ENCODE measurements at places on chromosomes 7 and 10. TPM values are rescaled to one million over a fixed set of nuclear protein-coding genes. Genes with fewer than 3 reads are reported as not detected.

STEAP1B gene
- total RNA-seq, result 1.5 TPM

- no peak for DNase-seq
Measured at GRCh38 chr10:4280461-4281189, 495.6 kb upstream of the KLF6 start.

DNA sequence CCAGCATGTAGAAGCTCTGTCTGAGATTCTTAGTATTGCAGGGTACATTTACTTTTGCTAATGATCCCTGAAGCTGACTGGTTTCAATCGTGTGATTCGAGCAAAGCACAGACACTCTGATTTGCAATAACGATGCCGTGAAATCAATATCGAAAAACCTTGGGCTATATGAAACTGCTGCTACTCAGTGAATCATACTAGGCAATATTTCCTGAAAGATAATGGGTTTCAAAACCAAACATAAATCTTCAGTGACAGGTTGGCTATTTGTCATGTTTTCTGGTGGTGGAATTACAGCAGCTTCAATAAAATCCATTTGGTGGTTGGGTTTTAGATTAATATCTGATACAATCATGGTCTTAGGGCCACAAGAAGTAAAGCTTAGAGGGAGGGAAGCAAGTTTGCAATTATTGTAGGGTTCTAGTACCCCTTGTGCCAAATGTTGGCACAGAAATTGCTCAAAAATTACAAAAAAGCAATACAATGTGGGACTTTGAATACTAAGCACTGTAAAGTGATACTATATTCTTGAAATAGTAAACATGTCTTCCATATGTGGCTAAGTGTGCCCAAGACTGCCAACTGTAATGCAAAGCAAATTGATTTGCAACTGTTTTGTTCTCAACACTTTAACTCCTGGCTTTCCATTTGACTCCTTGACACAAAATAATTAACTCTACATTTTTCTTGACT, 112.4 kb upstream of the JAZF1 start:
- DNase-seq, result no peak

GRCh38 chr10:52597189-52597863, 175.3 kb downstream of the MBL2 start:
- no peak for DNase-seq

OSBPL3 gene
- 24.9 TPM for total RNA-seq

- DNase-seq, result no peak
Measured at GRCh38 chr7:64046041-64046389, 781 bp downstream of the ZNF727 start.

GRCh38 chr7:80885757-80886156, 33.1 kb downstream of the SEMA3C start:
- no peak for DNase-seq

GRCh38 chr10:32851301-32851700, 106.7 kb downstream of the ITGB1 start:
- no peak for DNase-seq

DNA sequence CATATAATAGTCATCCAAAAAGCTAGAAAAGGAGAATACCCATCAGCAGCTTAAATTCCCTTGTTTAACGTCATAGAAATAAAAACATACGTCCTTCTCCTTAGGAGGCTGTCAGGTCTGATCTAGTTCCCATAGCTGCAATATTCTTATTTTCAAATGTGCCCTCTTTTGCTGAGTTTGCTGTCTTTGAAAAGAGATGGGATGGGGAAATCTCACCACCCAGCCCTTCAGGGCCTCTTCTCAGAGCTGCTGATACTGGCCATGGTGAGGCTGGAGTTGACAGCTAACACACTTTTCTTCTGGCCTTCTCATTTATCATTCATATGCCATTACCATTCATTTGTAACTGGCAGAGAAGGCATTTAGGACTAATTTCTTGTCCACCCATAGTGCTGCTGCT, 5.1 kb upstream of the PCGF5 start:
- no peak for DNase-seq

OGDHL gene
- 0.30 TPM for total RNA-seq

NRG3 gene
- 2.6 TPM for total RNA-seq

CPA5 gene
- not detected for total RNA-seq

- no peak for DNase-seq
Measured at GRCh38 chr10:80126876-80127275, 5.7 kb upstream of the PLAC9 start.

DNA sequence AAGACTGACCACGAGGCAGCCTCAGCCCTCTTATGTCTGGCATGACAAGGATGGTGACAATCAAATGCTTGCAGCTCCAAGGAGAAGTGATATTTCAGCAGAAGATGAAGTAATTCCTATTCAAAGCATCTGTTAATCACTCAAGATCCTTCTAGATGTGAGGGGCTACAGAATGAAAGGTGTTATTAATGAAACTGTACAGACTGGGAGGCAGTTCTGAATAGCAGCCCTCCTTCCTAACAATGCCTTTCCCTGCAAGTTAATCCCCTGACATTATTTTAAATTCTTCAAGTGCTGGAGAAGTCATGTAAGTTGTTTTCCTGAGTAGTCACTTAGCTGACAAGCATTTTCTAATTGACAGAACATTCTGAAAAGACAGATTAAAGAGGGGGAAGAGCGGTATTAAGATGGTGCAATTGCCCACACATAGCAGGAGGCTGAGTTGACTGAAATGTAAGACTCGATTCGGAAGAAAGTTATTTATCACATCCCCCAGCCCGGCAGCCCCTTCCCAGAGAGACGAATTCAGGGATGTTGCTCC, 300.8 kb downstream of the GRID1 start:
- DNase-seq, result no peak

ANKRD61 gene
- not detected for total RNA-seq

PRRT4 gene
- total RNA-seq, result 0.47 TPM

GRCh38 chr7:151351967-151352366, 10.4 kb downstream of the NUB1 start:
- DNase-seq, result no peak

LBX1 gene
- not detected for total RNA-seq

GRCh38 chr7:32094516-32094915, 24.3 kb upstream of the PDE1C start:
- no peak for DNase-seq

GSAP gene
- 80.0 TPM for total RNA-seq

- no peak for DNase-seq
Measured at GRCh38 chr10:59898125-59898835, 8.1 kb downstream of the CCDC6 start.

GRCh38 chr10:4043897-4044665, 259.1 kb upstream of the KLF6 start:
- DNase-seq, result no peak

DNA sequence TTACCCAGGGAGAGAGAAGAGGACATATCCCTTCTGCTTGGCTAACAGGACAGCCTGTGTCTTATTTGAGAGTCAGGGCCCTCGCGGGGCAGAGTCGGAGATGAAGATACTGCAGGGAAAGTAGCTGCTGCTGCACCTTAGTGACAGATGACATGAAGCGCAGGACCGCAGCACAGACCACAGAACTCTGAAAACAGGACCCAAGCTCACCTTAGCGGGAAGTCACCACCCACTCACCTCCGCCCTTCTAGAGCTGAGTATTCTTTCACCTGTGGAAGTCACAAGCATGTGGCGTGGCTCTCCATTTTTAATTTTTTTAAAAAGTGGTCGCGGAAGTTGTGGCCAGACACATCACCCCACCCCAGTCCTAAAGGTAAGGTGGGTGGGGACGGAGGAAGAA, 191.4 kb downstream of the FAM107B start:
- no peak for DNase-seq

DNA sequence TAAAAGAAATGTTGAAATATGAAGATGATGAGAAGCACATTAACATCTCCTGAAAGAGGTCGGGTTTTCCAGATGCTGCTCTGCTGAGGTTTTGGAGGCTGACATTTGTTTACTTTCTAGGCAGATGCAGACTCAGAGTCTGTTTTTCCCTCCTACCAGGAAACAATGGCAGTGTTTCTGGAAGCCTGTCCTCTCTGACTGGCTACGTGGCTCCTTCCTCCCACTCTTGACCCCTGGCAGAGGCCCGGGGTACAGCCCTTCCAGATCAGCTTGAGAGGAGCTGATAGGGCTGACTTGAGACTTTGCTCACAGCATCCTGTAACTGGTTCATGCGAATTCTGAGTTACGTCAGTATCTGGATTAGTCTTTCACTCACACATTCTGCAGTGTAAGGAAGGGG, 41.1 kb upstream of the IL15RA start:
- DNase-seq, result no peak

GRCh38 chr10:43231523-43232078, 35.3 kb downstream of the RASGEF1A start:
- peak; percentile 32 for DNase-seq

TCERG1L gene
- total RNA-seq, result not detected

All from lower lobe of right lung (tissue), 2 donors.